ENCODE measurements at places on chromosomes 16 and 17. TPM values are rescaled to one million over a fixed set of nuclear protein-coding genes. Genes with fewer than 3 reads are reported as not detected.

FOXF1 gene
- 8.9 TPM for total RNA-seq

DNA sequence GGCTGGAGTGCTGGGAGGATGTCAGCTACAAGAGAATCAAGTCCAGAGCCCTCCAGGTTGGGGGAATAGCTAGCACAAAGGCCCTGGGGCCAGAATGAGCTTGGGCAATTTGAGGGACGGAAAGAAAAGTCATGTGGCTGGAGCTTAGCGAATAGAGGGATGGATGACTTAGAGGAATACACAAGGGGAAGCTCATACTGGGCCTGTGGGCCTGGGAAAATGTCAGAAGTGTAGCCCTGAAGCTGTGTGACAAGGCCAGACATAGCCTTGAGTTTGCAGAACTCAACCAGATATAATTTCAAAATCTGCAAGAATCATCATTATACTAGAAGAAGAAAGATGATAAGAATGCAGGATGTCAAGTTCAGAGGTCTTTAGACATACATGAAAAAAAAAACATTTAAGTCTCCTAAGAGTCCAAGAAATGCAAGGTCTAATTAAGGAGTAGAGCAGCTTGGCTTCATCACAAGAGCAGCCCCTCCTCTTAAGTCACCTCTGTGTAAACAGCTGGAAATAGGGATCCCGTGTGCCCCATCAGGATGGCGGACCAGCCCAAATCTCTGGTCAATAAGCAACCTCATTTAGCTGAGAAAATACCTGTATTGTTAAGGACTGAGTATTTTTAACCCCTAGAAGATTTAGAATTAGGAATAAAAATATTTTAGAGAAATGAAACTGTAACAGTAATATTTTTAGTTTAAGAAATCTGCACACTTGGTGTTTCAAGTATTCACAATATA is 66.6 kb downstream of the ABCC12 start:
- no peak for DNase-seq

C17orf78 gene
- not detected for total RNA-seq

GRCh38 chr17:77374170-77374936 is 233.6 kb downstream of the SEC14L1 start:
- DNase-seq, result peak; percentile 91

GRCh38 chr16:28503470-28504259 is 3.0 kb downstream of the IL27 start:
- no peak for DNase-seq

All from MG63 (cell line).